ENCODE measurements at places on chromosomes 13 and 19.

DNA sequence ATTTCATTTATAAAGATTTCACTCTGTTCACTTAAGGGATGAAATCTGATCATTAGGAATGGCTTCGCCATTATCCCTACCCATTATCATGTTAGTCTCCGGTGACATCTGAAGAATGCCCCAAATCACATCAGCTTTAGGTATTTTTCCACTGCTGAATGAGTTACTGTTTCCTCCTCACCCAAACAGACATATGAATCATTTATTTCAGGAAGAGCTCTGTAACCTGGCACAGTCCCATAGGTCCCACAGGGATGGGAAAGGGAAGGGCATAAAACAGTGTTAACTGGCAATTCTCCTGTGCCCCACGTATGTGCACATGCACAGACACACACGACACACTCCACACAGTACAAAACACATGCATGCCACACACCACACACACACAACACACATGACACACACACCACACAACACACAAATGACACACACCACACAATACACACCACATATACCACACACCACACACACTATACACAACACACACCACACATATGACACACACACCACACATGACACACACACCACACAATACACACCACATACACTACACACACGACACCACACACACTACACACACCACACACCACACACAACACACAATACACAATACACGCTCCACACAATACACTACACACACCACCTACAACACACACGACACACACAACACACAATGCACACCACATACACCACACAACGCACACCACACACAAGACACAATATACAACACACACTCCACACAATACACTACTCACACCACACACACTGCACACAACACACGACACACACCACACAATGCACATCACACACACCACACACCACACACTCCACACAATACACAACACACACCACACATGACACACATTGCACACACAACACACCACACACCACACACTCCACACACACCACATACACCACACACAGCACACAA is 15.4 kb downstream of the TMEM255B start:
- peak; percentile 98 for DNase-seq

GRCh38 chr13:50970956-50971355 is 61.4 kb downstream of the RNASEH2B start:
- DNase-seq, result no peak

DNA sequence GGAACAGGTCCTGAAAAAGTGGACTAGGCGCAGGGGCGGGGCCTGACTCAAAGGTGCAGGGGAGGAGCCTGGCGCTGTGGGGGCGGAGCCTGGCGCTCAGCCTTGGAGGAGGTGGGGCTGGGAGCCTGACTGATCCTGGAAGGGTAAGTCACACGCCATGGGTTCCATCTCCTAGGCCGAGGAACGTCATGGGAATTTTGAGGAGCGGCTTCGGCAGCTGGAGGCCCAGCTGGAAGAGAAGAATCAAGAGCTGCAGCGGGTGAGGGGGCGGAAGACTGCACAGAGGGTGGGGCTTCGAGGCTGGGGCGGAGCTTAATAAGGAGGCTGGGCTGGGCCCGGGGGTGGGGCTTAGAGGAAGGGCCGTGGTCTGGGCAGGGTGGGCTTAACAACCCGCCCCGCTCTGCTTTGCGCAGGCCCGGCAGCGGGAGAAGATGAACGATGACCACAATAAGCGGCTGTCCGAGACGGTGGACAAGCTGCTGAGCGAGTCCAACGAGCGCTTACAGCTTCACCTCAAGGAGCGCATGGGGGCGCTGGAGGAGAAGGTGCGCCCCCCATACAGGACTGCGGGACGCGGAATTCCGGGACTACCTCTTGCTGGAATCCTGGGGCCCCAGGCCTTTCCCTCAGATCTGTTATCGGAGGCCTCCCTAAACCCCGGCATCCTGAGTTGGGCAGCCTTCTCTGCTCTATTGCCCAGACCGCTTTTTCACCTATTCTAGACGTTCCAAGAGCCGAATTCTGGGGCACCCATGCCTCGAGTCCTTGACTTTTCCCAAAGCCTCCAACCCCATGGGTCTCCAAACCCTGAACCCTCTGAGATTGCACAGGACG is 14.5 kb downstream of the PPFIA3 start:
- DNase-seq, result peak; percentile 44

GRCh38 chr19:35378356-35378755 is 7.5 kb downstream of the GPR42 start:
- no peak for DNase-seq

GRCh38 chr19:16374436-16374835 is 49.8 kb downstream of the KLF2 start:
- no peak for DNase-seq

GRCh38 chr13:23212671-23213070 is 31.9 kb downstream of the SGCG start:
- no peak for DNase-seq

DNA sequence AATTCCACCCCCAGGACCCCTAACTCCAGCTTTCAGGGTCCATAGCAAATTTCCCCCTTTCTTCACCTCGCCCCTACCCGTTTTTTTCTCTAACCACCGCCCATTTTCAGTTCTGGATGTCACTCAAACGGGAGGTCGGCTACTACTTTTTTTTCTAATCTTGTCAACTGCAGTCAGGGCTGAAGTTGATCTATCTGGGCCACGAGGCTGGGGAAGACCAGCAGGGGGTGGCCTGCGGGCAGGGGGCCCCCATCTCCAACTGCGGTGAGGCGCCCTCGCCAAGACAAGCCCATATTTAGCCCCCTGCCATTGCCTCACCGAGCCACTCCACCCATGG is 748 bp downstream of the LHFPL6 start:
- DNase-seq, result no peak

Data from dermis microvascular lymphatic vessel endothelial cell (primary cell).